CD4-positive, CD25-positive, alpha-beta regulatory T cell (primary cell): ENCODE measurements at places on chromosomes 16 and 17. TPM values are rescaled to one million over a fixed set of nuclear protein-coding genes. Genes with fewer than 3 reads are reported as not detected.

DNA sequence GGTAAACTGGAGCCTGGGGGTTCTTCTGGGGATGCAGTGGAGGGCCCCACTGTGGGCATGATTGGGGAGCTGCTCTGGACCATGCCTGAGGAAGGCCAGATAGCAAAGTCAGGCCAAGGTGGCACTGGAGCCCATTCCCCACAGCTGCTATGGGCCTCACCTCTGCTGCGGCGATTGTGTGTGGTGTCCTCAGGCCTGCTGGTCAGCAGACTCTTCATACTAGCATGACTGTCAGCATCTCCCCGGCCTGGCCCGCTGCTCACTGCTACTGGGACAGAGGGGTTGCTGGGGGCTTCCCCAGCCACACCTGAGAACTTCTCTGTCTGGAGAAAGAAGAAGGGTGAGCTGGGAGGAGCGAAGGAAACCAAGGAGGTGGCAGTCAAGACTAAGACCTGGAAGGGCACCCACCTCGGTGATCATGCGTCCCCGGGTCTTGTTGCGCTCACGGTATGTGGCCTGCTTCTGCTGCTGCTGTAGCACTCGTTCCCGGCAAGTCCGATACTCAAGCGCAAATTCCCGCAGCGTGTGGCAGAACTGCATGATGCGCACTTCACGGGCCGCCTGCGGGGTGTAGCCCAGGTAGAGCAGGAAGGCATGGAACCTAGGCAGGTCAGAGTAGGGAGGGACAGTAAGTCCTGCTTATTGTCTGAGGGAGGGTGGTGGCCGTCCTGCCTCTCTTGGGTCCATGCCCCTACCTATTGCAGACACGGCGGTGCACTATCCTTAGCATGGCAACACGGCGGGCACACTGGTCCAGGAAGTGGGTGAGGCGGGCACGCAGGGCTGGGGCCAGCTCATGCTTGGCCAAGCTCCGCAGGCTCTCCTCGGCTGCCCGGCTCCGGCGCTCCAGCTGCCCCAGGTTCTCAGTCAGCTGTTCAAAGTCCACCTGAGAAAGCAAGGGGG, 3.2 kb downstream of the TMEM208 start:
- DNase-seq = no peak

The ZNF423 gene
- not detected for polyA plus RNA-seq

GRCh38 chr17:63399856-63400255, 46.2 kb downstream of the CYB561 start:
- DNase-seq = no peak

GRCh38 chr16:88907768-88908167, 41.3 kb upstream of the PABPN1L start:
- DNase-seq = no peak

GRCh38 chr17:3602499-3602898, 6.7 kb downstream of the TRPV1 start:
- DNase-seq = no peak

The NRN1L gene
- not detected for polyA plus RNA-seq

DNA sequence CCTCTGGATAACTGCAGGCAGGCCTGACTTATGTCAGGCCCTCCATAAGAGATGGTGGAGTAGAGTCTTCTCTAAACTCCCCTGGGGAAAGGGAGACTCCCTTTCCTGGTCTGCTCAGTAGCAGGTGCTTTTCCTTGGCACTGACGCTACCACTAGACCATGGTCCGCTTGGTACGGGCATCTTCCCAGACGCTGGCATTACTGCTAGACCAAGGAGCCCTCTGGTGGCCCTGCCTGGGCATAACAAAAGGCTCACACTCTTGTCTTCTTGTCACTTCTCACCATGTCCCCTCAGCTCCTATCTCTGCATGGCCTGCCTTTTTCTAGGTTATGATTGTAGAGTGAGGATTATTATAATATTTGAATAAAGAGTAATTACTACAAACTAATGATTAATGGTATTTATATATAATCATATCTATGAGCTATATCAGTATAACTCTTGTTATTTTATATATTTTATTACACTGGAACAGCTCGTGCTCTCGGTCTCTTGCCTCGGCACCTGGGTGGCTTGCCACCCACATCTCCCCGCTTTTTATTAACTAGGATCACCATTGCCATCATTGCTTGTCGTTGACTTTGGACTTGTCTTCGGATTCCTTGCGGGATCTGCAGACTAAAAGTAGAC, 59.8 kb upstream of the ARL4D start:
- DNase-seq = peak; percentile 34

DNA sequence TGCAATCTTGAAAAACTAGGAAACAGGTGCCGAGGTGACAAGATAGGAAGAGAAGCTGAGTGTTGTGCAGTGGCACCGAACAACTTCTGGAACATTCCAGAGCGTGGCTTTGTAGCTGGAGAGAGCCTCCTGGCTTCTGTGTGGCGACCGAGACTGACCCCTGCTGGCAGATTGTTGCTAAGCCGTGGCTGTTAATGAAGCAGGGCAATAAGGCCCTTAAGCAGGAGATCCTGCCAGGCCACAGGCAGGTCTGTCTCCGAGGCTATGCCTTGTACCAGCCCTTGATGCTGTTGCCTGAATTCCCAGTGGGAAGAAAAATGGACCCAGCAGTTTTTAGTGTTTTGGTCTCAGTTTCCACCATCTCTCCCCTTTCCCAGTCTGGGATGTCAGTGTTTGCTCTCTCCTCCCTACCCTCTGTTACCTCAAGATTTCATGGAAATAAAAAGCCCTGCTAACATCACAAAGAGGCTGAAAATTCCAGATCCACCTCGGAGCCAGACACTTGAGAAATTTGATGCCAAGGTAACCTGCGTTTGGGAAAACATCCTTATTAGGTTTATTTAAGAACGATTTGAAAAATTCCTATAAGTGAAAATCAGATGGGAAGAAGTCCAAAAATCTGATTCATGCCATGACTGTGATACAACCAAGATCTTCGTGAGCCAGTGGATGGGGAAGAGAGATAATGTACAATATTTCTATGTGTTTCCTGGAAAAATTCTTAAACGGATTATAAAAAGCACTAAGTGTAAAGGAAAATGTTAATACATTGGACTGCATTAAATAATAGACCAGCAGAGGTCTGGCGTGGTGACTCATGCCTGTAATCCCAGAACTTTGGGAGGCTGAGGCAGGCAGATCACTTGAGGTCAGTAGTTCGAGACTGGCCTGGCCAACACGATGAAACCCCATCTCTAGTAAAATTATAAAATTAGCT, 265.1 kb downstream of the PRKCA start:
- peak; percentile 62 for DNase-seq

GRCh38 chr16:72426386-72426785, 254.4 kb upstream of the PMFBP1 start:
- no peak for DNase-seq

DNA sequence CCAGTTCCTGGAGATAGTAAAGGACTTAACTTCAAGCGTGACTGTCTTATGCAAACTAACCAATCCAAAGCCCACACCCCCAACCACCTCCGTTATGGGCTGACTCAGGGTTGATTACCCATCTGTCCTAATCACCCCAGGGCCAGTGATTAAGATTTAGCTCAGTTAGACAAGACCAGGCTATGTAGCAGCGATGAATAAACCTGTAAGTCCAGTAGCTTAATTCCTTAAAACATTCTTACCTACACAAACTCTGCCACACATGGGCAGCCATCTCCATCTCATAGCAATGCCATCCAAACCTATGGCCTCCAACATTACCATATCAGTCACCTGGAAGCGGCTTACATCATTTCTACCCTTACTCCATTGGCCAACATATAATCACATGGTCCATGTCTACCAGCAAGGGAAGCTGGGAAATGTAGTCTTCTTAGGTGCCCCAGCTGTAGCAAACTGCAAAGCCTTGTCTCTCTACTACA, 266.7 kb downstream of the SHISA9 start:
- DNase-seq = no peak

- no peak for DNase-seq
Observed at GRCh38 chr17:70060415-70060814, 14.6 kb upstream of the KCNJ16 start.

- no peak for DNase-seq
Observed at GRCh38 chr17:30429155-30429554, 48.1 kb upstream of the GOSR1 start.

The KCNJ2 gene
- not detected for polyA plus RNA-seq

DNA sequence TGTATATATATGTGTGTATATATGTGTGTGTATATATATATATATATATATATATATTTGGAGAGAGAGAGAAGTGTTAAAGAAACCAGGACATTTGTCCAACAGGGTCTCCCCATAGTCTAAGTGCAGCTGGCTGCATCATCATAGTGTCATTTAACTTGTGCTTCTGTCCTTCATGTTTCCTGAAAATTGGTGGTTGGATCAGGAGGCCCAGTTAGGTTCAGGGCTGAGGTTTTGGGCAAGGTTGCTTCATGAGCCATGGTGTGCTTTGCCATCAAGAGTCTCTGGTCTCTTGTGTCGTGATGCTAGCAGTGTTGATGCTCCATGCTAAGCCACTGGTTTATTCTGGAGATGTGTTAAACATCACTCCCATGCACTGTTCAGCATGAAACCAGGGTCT, 85.3 kb downstream of the C16orf95 start:
- DNase-seq = no peak

DNA sequence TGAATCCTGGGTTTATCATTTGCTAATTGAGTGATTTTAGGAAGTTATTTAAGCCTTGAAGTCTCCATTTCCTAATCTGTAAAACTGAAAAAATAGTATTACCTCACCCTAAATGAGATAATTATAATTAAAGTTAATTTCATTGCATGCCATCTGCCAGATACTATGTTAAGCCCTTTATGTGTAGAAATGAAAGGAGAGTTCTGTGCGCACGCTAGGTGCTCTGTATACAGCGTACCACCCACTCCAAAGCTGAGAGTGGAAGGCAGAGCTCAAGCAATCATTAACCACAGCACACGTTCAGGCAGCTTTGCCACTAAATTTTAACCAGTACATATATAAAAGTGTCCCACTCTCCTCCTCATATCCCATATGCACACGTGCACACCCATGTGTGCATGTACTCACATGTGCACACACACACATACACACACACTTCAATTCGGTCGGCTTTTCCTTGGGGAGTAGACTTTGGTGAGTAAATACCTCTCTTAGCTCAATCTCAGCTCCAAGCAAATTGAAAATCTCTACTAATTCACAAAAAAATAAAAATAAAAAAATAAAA, 204.8 kb downstream of the GRIN2A start:
- DNase-seq = no peak

- peak; percentile 23 for DNase-seq
Observed at GRCh38 chr16:77599793-77600415, 122.4 kb upstream of the NUDT7 start.

GRCh38 chr16:12362482-12363458, 386.2 kb downstream of the SNX29 start:
- no peak for DNase-seq

DNA sequence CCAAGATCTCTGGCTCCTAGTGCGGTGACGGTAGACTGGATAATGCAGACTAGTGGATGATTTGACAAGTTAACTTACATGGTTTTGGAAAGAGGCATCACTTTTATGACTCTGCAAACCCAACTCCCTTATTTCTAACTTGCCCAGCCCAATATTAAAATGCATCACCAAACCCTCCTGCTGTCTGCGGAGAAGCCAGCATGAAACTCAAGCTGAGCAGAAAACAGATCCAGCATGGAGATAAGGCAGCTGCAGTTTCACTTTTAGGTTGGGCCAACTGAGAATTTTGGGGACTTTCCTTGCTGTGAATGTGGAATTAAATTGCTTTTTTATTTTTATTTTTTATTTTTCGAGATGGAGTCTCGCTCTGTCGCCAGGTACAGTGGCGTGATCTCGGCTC, 27.8 kb downstream of the CDH1 start:
- DNase-seq = peak; percentile 72

DNA sequence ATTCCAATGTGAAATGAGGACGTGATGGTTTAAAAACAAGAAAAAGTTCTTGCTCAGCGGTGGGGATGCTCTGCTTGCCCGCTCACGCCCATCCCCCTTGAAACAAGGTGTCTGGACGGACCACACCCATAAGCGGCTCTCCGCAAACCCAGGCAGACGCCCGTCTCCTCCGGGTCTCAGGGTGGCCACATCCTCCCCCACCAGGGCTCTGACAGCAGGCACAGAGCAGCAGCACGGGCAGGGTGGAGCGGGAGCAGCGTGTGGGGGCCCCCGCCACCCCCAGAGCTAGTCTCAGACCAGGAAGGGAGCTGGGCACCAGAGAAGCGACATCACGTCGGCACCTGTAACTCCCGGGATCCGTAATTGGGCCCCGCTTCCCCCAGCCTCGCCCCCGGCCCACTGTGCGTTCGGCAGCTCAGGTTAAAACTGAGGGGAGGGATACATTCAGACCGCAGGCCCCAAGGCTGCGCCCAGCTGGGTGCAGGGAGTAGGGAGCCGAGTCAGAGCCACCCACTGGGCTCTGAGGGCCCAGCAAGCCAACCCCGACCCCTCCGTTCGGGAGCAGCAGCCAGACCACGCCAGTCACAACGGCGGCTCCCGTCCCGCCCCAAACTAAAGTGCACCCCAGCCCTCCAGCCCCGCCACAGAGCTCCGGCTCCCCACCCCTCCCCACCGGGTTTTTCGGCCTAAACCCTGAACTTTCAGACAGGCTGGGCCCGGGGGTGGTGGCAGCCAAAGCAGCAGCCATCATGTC, 22.0 kb downstream of the CLUH start:
- DNase-seq = no peak

- no peak for DNase-seq
Observed at GRCh38 chr16:31714903-31715504, 158.6 kb upstream of the ZNF267 start.

- no peak for DNase-seq
Observed at GRCh38 chr16:54517181-54517580, 230.6 kb upstream of the IRX3 start.

DNA sequence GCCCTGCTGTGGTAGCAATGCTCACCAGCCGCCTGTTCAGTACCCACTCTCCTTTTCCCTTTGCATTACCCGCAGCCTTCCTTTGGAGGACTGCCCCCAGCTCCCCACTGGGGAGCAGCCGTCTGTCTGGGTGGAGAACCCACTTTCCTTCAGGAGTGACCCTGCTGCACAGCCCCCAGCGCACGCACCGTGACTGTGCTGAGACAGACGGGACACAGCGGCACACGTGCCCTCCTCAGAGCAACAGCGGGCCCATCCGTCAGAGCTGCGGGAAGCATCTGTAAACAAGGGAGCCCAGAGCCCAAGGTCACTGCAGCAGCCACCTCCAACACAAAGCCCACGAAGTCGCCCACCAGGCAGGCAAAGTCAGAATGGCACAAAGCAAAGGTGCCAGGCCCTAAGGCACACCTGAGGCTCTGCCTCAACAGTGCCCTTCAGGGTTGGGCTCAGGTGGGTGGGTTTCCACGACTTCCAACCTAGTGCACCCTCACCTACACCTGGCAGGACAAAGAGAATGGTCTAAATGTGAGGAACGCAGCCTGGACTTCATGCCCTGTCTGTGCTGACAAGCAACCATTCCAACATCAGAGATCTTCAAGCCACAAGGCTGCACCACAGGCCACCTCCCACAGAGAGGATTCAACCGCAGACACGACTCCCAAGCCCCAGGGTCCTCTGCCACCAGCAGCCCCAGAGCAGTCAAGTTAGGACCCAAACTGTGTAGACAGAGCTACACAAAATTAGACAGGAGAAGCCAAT, 9.9 kb downstream of the AXIN1 start:
- DNase-seq = no peak

- no peak for DNase-seq
Observed at GRCh38 chr17:59893676-59894100, 767 bp downstream of the RPS6KB1 start.

- DNase-seq = no peak
Observed at GRCh38 chr17:8022360-8023003, 16.4 kb upstream of the ALOX15B start.

The HBM gene
- polyA plus RNA-seq = not detected
